Upper lobe of right lung (tissue), 1 donor: ENCODE measurements at places on chromosomes 7 and 10.

GRCh38 chr10:106714734-106715555 is 449.6 kb downstream of the SORCS1 start:
- DNase-seq = no peak

GRCh38 chr7:93736668-93737369 is 153.7 kb downstream of the TFPI2 start:
- DNase-seq = no peak

- DNase-seq = no peak
Measured at GRCh38 chr7:154696556-154696955, 306.4 kb downstream of the PAXIP1 start.

- DNase-seq = no peak
Measured at GRCh38 chr7:39294022-39294421, 272.2 kb upstream of the YAE1 start.

GRCh38 chr7:30162622-30163124 is 27.9 kb downstream of the MTURN start:
- DNase-seq = no peak

DNA sequence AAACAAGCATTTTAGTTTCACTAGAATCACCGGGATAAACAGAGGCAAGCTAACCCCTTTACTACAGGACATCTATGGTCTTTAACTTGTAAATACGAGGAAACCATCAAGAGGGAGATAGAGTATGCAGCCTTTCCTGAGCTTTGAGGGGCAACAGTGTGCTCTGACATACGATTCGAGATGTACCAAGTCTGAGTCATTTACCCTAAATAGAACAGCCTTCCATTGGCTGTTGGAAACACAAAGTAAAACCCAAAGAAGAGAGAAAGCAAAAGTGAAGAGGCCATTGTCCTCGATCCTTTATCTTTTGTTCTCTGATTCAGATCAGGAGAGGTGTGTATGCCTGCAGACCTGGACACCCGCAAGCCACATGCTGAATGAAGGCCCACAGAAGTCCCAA is 289.5 kb downstream of the KCNMA1 start:
- no peak for DNase-seq

DNA sequence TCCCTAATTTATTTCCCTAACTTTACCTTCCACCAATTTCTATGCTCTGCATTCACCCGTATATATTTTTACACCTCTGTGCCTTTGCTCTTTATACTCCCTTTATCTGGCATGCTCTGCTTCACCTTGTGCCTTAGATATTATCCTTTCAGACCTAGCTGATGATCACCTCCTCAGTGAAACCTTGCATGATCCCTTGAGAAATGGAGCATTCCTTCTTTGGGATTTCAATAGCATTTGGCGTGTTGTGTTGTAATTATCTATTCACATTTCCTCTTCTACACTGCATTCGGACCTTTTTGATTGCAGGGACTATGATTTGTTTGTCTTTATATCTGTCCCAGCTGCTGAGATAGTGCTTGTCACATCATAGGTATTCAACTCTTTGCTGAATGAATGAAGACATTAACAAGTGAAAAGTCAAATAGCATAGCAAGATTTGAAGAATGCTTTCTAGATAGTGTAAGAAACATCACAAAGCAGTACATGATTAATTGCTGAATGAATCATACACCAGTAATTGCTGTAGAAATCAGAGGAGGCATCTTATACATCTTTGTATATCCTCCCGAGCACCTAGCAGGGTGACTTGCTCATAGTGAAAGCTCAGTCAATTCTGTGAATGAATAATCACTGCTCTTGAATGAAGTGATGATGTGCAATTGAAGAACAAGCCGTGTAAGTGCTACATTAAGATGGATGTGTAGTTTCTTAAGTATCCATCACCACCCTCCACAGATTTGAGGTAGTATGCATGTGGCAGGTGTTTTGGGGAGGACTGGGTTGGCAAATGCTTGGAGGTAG is 2.0 kb upstream of the TM9SF3 start:
- DNase-seq = no peak

GRCh38 chr7:49845626-49846025 is 72.2 kb downstream of the VWC2 start:
- DNase-seq = no peak

DNA sequence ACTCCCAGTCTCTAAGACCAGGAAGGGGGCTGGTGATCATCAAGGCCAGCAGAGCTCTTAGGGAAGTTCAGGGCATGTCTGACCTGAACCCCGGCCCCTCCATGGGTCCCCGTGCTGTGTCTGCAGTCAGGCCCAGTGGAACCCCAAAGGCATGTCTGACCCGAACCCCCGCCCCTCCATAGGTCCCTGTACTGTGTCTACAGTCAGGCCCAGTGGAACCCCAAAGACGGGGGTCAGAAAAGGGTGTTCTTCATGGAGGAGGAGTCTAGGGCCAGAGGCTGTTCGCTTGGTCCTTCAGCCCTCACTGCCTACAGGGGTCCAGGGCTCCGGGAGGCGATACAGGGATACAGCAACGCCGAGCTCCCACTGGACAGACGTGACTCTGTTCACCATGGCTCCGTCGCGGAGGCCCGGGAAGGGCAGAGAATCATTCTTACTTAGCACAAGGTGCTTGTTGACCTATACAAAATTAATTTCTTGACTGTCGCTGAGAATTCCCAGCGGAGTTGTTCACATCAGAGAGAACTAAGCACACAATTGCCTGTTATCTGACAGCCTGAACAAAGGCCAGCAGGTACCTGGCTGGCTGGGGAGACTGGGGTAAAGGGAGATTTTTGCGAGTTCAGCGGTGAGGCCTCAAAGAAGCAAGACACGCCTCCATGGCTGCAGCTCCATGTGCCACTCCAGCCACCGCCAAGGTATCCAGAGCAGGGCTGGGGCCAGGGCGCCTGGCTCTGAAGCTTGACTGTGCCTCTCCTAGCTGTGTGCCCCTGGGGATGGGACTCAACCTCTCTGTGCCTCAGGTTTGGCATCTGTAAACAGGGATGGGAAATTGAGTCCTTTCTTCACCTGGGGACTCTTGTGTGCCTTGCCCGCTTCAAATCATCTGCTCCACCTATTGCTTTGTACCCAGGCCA is 26.8 kb downstream of the EN2 start:
- DNase-seq = no peak

GRCh38 chr10:43058716-43059335 is 18.0 kb upstream of the RET start:
- DNase-seq = peak; percentile 38

GRCh38 chr10:98646998-98647917 is 200.5 kb upstream of the HPS1 start:
- DNase-seq = no peak

DNA sequence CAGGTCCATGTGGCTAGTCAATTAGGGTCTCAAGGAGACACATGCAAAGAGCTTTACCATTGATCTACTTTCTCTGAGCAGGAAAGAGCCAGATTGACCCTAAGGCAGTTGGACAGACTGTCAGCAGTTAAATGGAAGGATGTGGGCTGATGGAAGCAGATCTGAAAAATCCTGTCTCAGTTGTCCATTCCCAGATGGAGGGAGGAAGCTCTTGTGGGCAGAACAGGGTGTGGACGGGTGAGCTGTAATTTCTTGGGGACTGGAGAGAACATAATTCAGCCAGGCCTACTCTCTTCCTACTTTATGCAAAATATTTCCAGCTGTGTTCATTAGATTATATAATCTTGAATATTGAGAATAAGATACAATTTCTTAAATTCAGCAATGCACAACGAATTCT is 163.6 kb downstream of the GNAT3 start:
- DNase-seq = no peak

DNA sequence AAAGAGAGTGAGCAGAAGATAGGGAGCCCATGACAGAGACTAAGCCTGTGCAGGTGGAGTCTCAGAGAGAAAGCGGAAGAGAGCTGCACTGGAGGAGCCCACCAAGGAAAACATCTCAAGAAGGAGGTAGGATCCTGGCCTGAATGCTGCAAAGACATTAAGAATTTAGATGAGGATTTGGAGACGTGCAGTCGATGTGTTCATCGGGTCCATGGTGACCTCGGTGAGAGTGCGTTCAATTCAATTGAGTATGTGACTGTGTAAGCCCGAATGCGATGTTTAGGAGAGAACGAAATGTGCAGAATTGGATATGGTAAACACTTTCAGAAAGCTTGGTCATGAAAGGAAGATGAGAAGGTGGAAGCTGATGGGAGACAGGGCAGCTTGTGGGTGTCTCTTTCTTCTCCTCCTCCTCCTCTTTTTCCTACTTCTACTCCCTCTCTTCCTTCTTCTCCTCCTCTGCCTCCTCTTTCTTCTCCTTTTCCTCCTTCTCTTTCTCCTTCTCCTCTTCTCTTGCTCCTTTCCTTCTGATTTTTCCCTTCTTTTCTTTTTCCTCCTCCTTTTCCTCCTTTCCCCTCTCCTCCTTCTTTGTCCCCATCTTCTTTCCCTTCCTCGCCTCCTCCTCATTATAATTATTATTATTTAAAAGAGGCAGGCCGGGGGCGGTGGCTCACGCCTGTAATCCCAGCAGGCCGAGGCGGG is 276.0 kb downstream of the RPS24 start:
- no peak for DNase-seq

- no peak for DNase-seq
Measured at GRCh38 chr10:132506711-132507408, 30.7 kb upstream of the INPP5A start.

- DNase-seq = no peak
Measured at GRCh38 chr10:58826694-58827093, 314.0 kb downstream of the BICC1 start.

- no peak for DNase-seq
Measured at GRCh38 chr7:25388681-25389080, 160.4 kb upstream of the NPVF start.
